ENCODE measurements at places on chromosomes 4 and X.

- DNase-seq: no peak
These were observed 19.8 kb downstream of the C4orf50 start for GRCh38 chr4:5998333-5998936.

DNA sequence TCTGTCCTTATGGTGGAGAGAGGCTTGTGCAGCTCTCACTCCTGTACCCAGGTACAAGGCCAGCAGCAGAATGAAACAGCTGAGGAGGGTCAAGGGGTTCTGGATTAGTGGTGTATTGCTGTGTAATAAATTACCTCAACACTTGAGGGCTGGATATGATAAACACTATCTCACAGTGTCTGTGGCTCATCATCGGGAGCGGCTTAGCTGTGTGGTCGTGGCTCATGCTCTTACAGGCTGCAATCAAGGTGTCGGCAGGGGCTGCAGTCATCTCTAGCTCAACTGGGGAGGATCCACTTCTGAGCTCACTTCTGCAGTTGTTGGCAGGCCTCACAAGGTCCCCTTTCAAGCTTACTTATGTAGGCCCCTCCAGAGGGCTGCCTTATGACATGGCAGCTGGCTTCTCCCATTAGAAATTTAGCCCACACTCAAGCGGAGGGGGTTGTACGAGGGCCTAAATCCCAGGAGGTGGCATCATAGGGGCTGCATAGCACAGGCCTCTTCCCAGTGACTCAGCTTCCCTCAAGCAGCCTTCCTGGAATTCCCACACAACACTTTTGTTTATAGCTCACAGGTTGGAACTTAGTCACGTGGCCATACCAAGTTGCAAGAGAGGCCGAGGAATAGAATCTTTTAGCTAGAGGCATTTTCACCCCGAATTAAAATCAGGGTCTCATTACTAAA is 148.2 kb upstream of the RPS6KA3 start:
- DNase-seq: no peak

GRCh38 chr4:57410331-57411052 is 300.3 kb upstream of the IGFBP7 start:
- DNase-seq: peak; percentile 10

GRCh38 chrX:46727441-46727840 is 31.5 kb downstream of the SLC9A7 start:
- no peak for DNase-seq

DNA sequence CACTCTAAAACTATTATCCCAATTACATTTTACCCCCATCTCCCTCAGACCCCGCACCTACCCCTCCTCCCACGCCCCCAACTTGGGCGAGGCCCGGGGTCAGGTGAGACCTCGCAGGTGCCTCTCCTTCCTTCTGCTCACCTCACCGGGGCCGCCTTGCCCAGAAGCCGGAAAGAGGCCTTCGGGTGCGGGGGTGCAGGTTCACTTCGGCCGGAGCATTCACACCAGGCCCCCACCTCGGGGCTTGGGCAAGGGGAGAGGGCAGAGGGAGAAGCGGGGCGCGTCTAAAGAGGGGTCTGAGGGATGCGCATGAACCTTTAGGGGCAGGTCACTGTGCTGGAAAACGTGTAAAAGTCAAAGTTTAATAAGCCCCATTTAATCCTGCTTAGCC is 427 bp downstream of the ZNF182 start:
- no peak for DNase-seq

- no peak for DNase-seq
These were observed 7.6 kb upstream of the SLC2A9 start for GRCh38 chr4:10028910-10029309.

- DNase-seq: no peak
These were observed 51.9 kb upstream of the IRF2 start for GRCh38 chr4:184526228-184526627.

GRCh38 chr4:23957465-23957864 is 67.6 kb upstream of the PPARGC1A start:
- DNase-seq: no peak

- no peak for DNase-seq
These were observed 115.6 kb upstream of the NALF2 start for GRCh38 chrX:69388526-69388925.

- DNase-seq: no peak
These were observed 210.9 kb upstream of the NOCT start for GRCh38 chr4:138804711-138805110.

DNA sequence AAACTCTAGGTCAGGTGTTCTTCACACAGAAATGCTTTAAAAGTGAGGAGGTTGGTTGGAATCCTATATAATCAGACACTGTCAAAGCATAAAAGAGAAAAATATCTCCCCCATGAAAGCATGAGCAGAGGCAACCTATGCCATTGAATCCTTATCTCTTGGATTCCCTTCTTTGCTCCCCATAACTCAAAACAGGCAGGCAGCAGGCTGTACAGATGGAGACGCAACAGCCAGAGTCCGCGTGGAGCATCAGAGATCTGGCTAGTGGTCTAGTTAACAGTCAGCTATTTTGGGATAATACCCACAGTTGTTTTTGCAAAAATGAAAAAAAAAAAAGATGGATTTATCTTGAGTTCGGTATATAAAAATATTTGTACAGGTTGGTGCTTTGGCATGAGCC is 490.0 kb upstream of the TENM3 start:
- no peak for DNase-seq

GRCh38 chrX:44282753-44283152 is 60.7 kb downstream of the EFHC2 start:
- DNase-seq: no peak

DNA sequence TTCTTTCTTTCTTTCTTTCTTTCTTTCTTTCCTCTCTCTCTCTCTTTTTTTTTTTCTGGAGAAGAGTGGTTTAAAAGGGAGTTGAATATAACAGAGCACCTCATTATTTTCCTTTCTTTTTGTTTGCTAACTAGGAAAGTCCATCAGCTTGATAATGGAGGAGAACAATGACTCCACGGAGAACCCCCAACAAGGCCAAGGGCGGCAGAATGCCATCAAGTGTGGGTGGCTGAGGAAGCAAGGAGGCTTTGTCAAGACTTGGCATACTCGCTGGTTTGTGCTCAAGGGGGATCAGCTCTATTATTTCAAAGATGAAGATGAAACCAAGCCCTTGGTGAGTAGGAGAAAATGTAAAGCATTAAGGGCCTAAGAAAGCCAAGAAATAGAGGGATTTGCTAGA is 95.4 kb downstream of the ARHGAP24 start:
- DNase-seq: no peak

GRCh38 chr4:33116871-33117270 is 2396.7 kb downstream of the PCDH7 start:
- no peak for DNase-seq

- DNase-seq: no peak
These were observed 85.2 kb upstream of the LNX1 start for GRCh38 chr4:53676402-53676871.

- DNase-seq: no peak
These were observed 26.3 kb upstream of the PDS5A start for GRCh38 chr4:40003986-40004385.

GRCh38 chrX:150715184-150715583 is 22.0 kb downstream of the MTMR1 start:
- no peak for DNase-seq

DNA sequence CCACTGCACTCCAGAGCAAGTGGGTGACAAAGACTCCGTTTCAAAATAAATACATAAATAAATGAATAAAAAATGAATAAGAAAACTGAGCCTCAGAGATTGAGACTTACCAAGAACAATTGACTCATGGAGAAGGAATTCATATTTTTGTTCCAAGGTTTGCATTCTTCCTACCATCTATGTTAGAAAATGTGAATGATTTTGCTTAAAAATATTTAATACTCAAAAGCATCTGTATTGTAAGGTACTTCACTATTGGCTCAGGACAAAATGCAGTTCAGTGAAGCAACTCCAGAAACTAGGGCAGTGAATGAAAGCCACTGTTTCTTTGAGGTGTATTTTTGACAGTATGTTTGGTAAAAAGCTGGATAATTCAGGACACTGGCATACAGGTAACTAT is 54.1 kb downstream of the XAGE2 start:
- DNase-seq: no peak
